ENCODE measurements at places on chromosomes 3 and 15.

GRCh38 chr15:71385457-71385856, 270.2 kb downstream of the THSD4 start:
- no peak for DNase-seq

- DNase-seq: no peak
Observed at GRCh38 chr3:194497799-194498575, 11.2 kb upstream of the ATP13A3 start.

DNA sequence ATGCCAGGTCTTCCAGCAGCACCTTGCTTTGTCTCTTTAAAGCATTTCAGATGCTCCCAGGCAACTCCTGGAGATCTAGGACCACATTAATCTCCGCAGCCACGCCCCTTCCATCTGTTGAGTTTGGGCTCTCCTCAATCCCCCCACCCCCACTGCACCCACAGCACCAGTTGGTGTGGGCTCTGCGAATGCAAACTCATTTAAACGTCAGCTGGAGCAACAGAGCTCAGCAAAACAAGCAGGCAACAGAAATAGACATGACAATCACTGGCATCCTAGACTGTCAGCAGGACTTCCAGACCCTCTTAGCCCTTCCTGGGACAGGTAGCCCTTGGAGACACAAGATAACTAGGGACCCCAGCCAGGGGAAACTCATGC, 106.9 kb downstream of the LSM3 start:
- DNase-seq: no peak

DNA sequence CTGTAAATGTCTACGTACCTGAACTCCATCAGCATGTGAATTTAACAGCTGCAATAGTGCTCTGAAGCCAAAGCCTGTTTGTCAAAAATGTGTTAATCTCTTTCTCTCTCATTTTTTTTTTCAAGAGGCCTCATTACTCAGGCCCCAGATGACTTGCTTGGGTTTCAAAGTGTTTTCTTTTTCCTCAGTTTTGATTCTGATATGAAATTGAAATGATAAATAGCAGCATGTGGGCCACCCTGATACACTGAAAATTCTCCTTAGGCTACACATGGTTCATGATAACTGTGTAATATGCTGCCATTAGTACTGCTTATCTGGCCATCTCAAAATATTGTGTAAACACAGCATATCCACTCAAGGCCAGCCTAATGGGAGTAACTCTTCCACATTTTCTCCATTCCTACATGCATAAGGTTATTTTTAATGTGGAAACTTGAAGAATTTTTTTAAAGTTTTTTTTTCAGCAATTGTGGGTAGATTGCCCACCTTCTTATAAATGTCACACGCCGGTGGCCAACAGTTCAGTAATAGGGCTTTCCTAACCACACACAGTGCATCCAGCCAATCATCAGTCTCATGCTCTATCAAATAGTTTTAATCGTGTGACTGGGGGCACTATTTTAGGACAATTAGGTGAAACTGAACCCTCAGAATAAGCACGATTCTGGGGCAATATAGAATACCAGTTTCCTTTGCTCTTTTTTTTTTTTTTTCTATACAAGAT, 13.1 kb upstream of the DENND4A start:
- DNase-seq: no peak

DNA sequence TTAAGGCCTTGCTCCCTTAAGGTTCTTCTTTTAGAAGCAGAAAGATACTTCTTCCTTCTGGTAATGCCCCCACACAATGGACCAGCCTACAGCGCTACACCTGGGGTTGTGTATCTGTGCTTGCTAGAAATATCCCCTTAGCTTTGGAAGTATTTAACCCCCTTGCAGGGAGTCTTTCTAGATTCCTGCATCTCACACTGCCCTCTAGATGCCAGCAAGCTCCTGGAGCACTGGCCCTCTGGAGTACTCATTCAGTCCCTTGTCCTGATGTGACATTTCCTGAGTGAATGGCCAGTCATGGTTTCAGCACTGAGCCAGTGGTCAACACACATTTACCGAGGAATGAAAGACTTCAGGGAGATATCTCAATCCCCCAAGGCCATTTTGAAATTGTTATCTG, 30.4 kb upstream of the RBP2 start:
- DNase-seq: no peak

DNA sequence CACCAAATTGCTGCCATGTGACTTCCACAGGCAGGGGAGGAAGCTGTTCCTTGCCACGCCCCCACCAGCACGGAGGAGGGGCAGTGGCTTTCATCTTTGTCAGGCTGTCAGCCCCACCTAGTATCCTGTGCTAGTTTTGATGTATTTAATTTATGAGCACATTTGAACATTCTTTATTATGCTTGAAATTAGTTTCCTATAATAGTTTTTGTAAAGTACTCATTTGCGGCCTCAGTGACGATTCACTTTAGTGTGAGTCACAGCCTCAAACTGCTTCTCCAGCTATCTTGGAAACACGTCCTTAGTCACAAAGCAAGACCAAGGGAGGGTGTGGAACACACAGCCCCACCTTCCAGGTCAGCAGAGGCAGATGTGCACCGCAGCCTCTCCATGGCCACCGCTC, 239.9 kb upstream of the ATP10A start:
- no peak for DNase-seq

GRCh38 chr3:141659821-141660613, 78.1 kb upstream of the RNF7 start:
- peak; percentile 59 for DNase-seq

DNA sequence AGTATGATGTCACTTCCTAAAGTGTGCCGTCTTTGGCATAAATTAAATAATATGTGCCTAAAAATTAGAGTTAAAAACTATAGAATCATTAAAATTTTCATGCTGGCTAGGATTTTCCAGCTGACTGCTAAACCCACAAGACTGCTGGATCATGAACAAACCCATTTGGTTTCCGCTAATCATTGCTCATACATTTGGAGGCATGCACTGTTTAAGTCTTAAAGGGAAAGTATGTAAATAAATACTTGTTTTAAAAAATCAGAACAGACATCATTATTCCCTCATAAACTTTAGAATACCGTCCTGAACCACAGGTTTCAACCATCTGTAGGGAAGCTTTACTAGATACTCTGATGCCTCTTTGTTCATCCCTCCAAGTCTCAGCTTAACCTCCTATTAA, 26.5 kb downstream of the ATP6V1A start:
- peak; percentile 61 for DNase-seq

- DNase-seq: peak; percentile 41
Observed at GRCh38 chr15:60695713-60696522, 217.0 kb upstream of the ICE2 start.

- DNase-seq: no peak
Observed at GRCh38 chr3:15997274-15997943, 177.1 kb upstream of the GALNT15 start.

DNA sequence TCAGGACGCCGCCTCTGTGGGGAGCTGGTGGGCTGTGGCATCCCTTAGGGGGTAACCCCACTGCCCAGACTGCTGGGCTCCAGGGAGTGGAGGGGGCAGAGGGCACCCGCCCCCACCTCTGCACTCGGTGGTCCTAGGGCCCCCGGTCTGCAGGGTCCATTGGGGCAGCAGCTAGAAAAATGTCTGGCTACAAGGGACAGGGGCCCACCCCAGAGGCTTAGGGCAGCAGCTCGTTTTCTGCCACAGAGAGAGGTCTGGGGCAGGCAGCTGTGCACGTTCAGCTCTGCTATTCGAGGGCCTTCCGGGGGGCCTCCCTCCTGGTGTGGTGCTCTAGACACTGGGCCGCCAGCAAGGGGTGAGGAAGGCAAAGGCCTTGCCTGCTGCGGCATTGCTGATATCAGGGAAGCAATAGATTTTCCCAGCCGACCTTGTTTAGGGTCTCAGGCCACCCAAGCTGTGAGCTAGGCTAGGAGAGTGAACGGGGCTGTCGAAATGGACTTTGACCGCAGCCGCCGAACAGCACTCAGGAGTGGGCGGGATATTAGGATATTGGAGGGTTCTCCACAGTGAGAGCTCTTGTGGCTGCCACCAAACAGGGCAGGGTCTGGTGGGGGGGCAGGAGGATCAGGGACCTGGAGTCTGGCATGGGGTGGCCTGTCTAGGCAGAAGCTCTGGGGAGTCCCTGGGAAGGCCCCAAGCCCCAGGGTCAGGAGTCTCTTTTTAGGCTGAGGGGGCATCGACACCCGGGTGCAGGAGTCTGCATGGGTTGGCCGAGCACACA, 61.4 kb upstream of the KLF13 start:
- no peak for DNase-seq

DNA sequence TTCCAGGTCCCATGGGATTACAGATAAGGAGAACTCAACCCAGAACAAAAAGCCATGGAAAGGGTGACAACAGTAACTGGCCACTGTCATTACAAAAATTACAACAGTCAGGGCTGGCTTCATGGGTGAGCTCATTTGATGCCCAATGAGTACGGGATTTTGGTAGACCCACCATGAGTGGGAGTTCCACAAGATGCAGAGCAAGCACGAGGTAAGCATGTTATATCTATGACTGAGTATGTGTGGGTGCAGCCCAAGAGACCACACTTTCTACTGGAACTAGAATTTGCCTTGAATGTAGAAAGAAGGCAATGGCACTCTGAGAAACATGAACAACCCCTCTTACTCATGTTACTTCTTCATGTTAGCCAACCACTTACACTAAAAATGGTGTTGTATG, 83.3 kb downstream of the IGF2BP2 start:
- DNase-seq: no peak
